GM04503 (cell line): ENCODE measurements at places on chromosomes 12 and 14.

DNA sequence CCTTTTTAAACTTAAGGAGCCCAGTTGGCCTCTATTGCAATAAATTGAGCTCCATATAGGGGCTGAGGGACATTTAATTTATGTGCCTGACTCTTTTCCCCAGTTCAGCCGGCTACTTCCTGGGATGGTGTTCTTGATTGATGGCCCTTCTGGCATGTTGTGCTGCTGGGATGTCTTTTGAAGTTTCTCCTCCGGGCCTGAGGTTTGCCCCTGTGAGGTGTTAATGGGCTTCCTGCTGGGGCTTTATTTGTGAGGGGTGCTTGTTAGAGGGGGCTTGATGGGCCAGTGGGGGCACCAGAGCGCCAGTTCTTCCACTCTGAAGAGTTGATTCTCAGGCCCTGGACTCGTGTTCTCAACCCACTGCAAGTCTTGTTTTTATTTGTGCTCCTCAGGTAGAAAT lies 69.6 kb downstream of the CHST11 start:
- DNase-seq: no peak

- DNase-seq: peak; percentile 14
Measured at GRCh38 chr12:38138225-38139221, 178.1 kb upstream of the ALG10B start.

DNA sequence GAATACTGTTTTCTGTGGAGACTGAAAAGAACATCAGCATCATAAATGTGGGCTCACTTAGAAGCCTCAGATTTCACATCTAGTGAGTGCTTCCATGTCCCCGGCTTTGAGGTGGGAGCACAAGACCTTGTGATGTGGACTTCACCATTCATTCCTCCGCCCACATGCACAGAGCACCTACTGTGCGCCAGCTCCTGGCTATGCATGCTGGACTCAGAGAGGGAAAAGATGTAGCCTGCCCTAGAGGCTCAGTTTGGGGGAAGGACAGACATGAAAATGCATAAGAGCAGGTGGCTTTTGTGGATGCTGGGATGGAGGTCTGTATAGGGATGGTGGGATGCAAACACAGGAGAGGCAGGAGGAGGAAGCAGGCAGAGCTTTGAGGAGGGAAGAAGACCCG lies 65.0 kb downstream of the SERPINA3 start:
- no peak for DNase-seq

DNA sequence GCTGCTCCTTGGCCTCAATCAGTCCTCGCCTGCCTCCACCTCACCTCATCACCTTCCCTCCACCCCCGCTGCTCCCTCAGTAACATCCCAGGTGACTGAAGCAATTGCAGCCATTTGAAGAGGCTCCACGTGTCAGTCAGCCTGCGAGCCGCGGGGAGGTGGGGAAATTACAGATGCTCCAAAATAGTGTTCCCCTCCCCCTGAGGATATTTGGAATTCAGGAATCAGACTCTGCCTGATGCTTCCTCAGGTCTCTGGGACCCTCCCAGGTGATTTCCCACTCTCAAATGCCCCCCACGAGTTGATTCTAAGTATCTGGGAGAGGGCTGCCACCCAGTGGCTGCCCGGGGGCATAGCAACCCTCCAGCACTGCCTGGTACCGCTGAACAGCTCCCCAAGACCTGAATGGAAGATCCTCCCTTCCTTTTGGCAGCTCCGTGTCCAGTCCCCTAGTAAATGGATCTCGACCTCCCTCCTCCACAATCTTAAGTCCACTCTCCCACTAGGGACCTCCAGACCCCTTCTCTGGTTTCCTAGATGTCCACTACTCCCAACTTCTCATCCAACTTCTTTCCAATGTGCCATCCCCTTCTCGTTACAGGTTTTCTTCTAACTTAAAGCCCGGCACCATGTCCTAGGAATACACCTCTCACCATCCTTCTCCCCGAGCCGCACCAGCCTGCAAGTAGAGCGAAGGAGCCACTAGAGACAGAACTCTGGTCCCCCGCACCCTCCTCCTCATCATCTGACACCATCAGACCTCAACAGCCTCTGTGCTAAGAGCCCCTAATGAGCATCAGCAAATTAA lies 1.4 kb upstream of the ASIC1 start:
- DNase-seq: no peak

DNA sequence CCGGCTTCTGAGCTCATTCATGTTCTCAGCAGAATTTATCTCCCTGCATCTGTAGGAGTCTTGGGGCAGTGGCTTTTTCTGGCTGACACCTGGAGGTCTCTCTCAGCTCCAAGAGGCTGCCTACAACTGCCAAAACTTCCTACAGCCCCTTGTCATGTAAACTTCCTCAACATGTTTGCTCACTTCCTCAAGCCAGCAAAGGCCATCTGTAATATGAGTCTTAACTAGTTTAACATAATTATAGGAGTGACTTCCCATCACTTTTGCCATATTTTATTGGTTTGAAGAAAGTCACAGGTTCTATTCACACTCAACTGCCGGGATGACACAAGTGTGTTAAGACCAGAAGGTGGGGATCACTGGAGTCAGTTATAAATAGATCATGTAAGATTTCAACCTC lies 194.0 kb downstream of the VRK1 start:
- DNase-seq: no peak

DNA sequence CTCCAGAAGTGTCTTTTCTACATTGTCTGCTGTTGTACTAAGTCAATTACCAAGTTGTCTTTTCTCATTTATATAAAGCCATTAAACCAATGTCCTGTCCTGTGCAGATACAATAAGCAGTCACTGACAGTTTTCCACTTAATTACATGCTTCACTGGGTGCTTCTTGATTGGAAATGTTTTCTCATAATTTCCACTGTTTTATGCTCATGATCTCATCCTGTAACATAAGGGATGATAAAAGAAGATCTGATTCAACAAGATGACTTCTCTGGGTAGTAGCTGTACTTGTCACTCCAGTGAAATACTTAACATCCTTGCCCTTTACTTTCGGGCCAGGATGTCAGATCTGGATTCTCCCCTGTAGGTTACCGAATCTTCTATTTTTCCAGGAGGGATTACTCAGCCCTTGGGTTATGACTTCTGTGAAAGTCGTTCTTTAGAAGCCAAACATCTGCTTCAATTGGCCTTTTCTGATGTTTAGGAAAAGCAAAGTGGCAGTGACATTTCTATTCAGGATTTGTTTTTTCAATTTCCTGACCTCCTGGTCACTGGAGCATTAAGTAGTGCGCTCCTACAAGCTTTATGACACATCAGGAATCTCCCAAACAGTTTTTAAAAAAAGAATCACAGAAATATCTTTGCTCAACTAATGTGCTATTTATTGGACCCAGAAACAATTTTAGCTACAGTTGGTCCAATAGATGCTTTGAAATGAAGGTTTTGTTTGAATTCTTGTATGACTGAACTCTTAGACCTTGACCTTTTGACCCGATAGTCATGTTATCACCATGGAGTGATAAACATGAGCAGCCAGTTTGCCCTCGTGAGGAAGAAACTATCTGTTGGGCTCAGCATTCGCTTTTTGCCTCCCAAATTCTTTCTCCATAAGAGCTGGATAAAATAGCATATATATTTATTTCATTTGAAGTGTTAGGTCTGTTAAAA lies 234.5 kb upstream of the SSTR1 start:
- DNase-seq: no peak

- no peak for DNase-seq
Measured at GRCh38 chr12:49950273-49951251, at the start of gene AQP2. AQP2 (plus strand) TSS chr12:49950737; CDS start chr12:49950831, 94 bp downstream.

DNA sequence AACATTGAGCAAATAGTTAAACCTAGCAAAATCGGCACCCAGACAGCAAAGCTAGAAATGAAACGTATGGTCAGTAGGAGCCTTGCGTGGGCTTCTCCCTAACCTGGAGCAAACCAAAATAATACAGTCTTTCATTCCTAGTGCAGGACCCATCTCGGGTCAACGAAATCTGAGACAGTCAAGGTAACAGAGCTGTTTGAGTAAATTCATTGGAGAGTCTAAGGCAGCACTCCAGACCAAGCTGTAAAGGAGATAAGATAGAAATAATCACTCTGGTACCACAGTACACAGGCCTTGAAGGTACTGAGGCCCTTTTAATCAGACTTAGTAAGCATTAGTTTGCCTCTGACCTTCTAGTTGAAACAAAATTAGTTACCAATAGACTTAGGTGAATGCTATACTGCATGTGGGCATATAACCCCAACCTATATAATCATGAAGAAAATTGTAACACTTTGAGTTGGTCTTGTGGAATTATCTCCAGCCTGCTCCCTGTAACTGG lies 54.4 kb upstream of the BICD1 start:
- no peak for DNase-seq
